ENCODE measurements at places on chromosomes 6 and 20.

DNA sequence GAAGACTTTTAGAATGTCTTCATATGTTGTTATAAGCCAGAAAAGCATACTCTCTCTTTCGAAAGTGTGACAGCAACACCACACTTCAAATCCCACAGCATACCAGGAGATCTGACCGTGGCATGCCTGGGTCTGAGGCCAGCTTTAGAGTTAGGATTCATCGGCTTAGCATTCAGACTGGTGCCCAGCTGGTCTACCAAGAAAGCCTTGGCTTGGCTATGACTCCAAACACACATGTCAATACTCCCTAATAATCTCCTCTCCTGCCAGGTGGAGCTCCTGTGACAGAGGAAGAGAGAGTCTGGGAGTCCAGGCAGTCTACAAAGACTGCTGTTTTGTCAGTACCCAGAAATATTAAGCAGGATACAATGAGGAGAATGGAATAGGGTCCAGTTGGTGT is 77.1 kb upstream of the MAN1A1 start:
- DNase-seq = no peak

DNA sequence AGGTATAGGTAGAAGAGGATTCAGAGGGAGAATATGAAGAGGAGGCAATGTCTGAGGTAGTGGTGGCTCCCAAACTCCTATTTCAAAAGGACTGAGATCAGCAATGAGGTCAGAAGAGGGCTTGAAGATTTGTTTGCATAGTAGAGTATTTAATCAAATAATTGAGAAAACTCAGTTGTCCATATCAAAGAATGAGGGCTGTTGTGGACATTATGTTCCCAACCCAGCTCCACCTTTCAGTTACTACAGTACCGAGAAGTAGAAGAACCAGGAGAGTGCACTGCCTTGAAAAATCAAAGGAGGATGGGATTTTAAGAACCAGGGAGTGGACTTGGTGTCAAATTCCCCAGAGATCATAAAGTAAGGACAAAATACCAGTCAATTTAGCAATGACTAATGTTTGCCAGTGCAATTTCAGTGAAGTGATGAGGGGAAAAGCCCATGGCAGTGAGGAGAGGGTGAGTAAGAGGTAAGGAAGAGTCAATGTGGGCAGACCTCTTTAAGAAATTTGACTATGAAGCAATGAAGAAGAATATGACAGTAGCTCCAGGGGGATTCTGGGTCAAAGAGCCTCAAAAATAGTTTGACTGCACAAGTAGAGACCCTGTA is 382.4 kb downstream of the PKHD1 start:
- no peak for DNase-seq

GRCh38 chr6:149268768-149269167 is 48.7 kb upstream of the TAB2 start:
- no peak for DNase-seq

GRCh38 chr6:75117701-75118100 is 88.2 kb downstream of the COL12A1 start:
- DNase-seq = no peak

GRCh38 chr20:51493346-51493791 is 49.1 kb downstream of the NFATC2 start:
- peak; percentile 20 for DNase-seq

DNA sequence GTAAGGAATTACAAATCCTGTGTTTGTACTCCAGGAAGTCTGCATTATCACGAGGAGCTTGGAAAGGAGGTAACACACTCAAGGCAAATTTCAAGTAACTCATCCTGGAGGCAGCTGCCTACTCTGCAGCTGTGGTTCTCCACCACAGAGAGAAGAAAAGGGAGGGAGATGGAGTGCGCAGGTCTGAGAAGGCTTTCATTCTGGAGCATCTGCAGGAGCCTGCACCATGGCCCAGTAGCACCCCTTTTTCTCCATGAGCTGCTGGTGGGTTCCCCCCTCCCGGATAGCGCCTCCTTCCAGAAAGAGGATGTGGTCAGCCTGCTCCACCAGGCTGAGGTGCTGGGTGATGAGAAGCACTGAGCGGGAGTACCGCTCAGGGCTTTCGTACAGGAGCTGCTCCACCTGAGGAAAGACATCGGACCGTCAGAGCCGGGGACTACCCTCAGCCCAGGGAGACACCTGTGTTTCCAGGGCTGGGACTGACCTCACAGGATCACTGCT is 1.6 kb upstream of the PSMB8 start:
- DNase-seq = no peak

DNA sequence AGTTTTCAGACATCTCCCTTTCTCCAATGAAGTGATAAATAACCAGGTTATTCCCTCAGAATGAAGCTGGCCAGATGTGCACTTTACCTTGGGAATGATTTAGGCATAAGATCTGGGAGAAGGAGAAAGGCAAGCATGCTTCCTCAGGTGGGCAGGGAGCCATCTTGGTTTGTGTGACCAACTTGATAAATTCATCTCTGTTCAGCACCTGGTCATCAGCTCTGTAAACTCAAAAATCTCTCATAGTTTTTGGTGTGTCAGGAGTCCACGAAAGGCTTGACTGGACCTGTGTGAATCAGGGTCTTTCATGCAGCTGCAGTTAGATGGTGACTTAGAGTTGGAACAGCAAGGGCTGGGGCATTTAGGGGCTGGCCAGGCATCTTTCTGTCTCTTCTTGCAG is 24.5 kb downstream of the ENPP1 start:
- DNase-seq = no peak

DNA sequence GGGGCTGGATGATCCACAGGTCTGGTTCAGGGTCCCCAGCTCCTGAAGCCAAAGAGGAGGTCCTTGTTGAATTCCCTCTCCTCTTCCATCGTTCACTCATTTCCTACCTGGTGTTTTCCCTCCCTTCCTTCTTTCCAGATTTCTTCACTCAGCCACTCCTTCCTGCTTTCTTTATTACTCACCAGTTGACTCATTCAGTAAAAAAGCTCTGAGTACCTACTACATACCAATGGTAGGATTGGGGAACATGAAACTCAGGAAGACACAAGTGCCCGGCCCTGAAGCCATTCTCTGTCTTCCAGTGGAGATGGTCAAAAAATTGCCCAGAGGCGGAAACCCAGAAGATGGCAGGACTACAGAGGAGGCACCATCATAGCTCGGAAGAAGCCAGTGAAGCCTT is 11.9 kb upstream of the NSFL1C start:
- no peak for DNase-seq

GRCh38 chr6:3352678-3353077 is 93.9 kb downstream of the PSMG4 start:
- no peak for DNase-seq

GRCh38 chr6:143329323-143329722 is 121.2 kb downstream of the ADAT2 start:
- DNase-seq = no peak

DNA sequence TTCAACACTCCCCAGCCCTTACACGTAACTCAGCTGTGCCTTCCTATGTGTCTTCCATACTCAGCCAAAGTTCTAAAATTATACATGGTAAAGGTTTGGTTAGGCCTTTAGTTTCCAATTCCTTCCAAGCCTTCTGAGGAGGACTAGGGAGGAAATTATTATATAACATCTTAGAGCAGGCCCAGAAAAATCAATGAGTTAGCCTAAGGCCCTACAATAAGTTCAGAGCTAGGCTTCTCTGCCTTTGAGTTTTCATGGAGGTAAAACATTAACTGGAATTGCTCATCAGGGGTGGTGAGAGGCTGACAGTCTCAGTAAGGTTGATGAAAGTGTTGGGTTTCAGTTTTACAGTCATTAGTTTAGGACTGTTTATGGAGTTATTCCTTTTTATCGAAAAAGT is 286.0 kb downstream of the ADGB start:
- no peak for DNase-seq

Measured in effector CD4-positive, alpha-beta T cell (primary cell).